ENCODE measurements at places on chromosomes 16 and 17. TPM values are rescaled to one million over a fixed set of nuclear protein-coding genes. Genes with fewer than 3 reads are reported as not detected.

- DNase-seq = no peak
These were observed 49.7 kb downstream of the MSI2 start for GRCh38 chr17:57305908-57306504.

DNA sequence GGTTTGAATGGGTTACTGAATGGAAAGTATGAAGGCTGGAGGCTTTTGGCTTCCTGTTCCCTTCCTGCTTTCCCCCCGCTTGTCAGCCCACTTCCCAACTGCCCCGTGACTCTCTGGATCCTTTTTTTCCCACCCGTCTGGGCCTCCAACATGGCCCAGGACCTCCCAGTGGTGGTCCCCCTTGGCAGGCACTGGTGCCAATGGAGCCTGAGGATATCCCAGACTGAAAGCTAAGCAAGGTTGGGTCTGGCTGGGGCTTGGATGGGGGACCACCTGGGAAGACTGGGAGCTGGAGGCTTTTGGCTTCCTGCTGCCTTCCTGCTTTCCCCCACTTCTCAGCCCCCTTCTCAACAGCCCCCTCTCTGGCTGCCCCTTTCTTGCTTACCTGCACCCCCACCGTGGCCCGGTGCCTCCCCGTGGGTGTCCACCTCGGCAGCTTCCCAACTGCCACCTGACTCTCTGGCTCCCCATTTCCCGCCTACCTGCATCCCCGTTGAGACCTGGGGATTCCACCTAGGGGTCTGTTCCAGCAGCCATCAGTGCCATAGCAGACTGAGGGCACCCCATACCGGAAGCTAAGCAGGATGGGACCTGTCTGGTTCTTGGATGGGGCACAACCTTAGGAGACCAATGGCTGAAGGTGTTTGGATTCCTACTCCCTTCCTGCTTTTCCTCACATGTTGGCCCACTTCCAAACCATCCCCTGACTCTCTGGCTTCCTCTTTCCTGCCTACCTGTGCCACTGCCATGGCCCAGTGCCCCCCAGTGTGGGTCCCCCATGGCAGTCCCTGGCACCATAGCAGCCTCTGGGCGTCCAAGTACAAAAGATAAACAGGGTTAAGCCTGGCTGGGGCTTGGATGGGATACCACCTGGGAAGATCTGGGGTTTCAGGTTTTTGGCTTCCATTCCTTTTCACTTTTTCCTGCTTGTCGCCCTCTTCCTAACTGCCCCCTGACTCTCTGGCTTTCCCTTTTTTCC is 2295.3 kb downstream of the TP53TG3F start:
- DNase-seq = no peak

DNA sequence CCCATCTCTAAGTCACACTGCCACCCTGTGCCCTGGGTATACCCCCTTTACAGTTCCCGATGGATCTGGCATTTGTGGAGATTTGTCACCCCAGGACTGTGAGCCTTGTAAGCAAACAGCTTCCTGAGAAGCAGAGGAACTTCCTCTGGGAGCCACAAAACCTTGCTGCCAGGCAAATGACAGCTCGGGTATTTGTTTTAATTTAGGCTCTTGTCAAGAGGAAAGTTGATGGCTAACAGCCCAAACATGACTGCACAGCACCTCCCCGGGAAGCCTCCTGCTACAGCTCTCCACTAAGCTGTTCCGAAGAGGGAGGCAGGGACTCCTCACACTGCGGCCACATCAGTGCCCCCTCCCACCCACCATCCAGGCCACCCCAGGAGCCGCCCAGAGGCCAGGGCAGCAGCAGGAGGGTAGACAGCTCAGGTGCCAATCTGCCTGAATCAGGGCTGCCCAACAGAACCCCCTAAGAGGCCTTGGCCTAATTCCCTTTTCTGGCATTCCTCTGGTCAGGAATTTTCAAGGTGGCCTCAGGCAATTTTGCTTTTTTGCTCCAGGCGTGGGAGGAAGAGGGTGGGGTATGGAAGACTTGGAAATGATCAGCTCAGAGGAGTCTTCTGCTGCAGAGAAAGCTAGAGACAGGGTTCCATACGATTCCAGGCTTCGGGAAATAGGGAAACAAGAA is 2.6 kb downstream of the ABR start:
- DNase-seq = no peak

- no peak for DNase-seq
These were observed 15.4 kb downstream of the UBN1 start for GRCh38 chr16:4862639-4863038.

- DNase-seq = peak; percentile 87
These were observed 119.8 kb downstream of the HIC1 start for GRCh38 chr17:2174468-2175293.

GRCh38 chr17:8409966-8410882 is 12.6 kb upstream of the RNF222 start:
- DNase-seq = peak; percentile 94

- no peak for DNase-seq
These were observed 13.8 kb downstream of the RBFOX3 start for GRCh38 chr17:79597040-79597439.

DNA sequence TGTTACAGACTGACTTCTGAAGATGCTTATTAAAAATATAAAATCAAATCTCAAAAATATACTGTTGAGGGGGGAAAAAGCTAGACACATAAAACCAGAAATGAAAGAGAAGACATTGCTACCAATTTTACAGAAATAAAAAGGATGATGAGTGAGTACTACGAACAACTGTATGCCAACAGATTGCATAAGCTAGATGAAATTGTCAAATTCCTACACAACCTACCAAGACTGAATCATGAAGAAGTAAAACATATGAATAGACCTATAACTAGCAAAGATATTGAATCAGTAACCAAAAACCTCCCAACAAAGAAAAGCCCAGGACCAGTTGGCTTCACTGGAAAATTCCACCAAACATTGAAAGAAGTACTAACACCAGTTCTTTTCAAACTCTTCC is 3.5 kb upstream of the CAPNS2 start:
- no peak for DNase-seq

DNA sequence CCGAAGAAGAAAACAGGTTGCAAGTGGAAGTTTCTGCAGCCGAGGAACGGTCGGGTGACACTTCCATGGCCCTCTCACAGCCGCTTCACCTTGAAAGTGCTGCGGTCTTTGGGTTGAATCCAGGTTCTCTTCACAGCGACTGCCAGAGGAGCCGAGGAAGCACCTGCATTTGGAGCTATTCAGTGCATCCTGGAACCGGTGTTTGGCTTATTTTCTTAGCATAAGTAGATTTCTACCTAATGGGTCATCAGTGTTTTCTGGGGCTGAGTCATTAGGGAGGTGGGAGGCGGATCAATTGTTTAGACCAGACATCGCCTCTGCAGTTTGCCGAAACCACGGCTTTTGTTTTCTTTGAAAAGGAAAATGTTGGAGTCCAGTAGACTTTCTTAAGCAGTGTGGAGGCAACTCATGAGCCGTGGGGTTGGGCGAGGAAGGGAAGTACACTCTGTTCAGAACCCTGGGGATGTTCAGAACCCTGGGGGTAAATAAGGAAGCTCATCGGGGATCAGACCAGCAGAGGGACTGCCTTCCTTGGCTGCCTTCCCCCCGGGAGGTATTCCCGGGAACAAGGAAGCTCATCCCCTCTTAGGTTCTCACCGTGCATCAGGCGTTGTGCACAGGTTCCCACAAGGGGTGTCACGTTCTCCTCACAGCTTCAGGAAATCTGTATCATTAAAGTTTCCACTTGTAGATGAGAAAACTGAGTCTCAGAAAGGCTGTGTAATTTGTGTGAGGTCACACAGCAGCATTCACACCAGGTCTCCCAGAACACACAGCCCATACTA is 361.5 kb downstream of the SNX29 start:
- DNase-seq = no peak

DNA sequence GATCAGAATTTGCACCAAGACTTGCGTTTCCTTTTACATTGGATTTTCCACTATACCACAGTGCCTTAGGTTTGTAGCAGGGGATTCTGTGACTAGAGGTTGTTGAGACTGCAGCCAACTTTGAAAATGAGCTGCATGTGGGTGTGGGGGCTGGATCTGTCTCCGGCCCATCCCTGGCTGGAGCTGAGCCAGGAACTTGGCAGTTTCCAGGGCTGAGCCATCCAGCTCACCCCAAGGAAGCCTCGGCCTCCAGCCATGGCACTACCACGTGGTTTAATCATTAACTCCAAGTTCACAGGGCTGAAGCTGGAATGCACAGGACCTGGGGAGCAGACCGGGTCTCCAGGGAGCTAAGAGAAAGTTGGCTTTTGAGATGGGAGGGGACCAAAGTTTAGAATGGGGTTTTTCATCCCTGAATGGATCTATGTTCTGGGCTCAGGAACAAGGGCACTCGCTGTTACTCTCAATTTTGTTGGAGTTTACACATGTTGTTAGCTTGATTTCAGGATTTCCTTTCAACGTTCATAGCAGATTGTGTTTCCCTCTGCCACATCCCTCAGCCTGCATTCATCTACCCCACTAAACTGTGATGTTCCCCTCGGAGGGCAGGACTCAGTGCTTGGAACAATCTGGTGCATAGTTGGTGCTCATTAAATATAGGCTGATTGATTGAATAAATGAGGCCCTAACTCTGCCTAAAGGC is 42.3 kb upstream of the HNF1B start:
- DNase-seq = no peak

- DNase-seq = no peak
These were observed 54.1 kb downstream of the XYLT1 start for GRCh38 chr16:17416461-17417311.

Gene CNGB1
- not detected for total RNA-seq

Gene AATF
- total RNA-seq = 38.3 TPM

Gene CHST4
- total RNA-seq = not detected

Data from sigmoid colon (tissue), 7 donors.